ENCODE measurements at places on chromosomes 4 and X. TPM values are rescaled to one million over a fixed set of nuclear protein-coding genes. Genes with fewer than 3 reads are reported as not detected.

TMEM31 gene
- 1.6 TPM for polyA plus RNA-seq

CPE gene
- polyA plus RNA-seq = 172 TPM

BST1 gene
- 4.2 TPM for polyA plus RNA-seq

GAGE10 gene
- not detected for polyA plus RNA-seq

TRIM75 gene
- not detected for polyA plus RNA-seq

GAGE12F gene
- not detected for polyA plus RNA-seq

TCP11X2 gene
- 0.32 TPM for polyA plus RNA-seq

FGFBP1 gene
- polyA plus RNA-seq = 0.13 TPM

STK32B gene
- 3.8 TPM for polyA plus RNA-seq

F11 gene
- 0.77 TPM for polyA plus RNA-seq

DDIT4L gene
- 1.5 TPM for polyA plus RNA-seq

GASK1B gene
- polyA plus RNA-seq = 23.7 TPM

VEGFD gene
- 54.5 TPM for polyA plus RNA-seq

MAPK10 gene
- polyA plus RNA-seq = 29.1 TPM
